Stimulated activated CD4-positive, alpha-beta T cell treated with anti-CD3 and anti-CD28 coated beads, Interleukin-4, amount 100 ng/mL, for 48 hours (primary cell): ENCODE measurements at places on chromosomes 16 and 17.

DNA sequence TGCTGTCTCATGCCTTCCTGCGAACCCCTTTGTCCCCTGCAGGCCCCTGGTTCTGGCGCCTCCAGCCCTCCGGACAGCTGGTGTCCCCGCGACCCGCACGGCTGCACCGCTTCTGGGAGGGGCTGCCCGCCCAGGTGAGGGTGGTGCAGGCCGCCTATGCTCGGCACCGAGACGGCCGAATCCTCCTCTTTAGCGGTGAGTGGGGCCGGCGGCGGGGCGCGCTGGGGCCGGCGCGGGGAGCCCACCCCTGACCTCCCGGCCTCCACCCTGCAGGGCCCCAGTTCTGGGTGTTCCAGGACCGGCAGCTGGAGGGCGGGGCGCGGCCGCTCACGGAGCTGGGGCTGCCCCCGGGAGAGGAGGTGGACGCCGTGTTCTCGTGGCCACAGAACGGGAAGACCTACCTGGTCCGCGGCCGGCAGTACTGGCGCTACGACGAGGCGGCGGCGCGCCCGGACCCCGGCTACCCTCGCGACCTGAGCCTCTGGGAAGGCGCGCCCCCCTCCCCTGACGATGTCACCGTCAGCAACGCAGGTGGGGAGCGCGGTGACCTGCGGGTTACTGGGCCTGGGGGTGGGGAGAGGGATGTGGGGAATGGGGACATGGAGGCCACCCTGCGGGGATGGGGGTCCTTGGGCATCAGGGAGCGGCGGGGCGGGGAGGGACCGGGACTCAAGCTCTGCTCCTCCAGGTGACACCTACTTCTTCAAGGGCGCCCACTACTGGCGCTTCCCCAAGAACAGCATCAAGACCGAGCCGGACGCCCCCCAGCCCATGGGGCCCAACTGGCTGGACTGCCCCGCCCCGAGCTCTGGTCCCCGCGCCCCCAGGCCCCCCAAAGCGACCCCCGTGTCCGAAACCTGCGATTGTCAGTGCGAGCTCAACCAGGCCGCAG lies 7.1 kb upstream of the IL32 start:
- DNase-seq = no peak

DNA sequence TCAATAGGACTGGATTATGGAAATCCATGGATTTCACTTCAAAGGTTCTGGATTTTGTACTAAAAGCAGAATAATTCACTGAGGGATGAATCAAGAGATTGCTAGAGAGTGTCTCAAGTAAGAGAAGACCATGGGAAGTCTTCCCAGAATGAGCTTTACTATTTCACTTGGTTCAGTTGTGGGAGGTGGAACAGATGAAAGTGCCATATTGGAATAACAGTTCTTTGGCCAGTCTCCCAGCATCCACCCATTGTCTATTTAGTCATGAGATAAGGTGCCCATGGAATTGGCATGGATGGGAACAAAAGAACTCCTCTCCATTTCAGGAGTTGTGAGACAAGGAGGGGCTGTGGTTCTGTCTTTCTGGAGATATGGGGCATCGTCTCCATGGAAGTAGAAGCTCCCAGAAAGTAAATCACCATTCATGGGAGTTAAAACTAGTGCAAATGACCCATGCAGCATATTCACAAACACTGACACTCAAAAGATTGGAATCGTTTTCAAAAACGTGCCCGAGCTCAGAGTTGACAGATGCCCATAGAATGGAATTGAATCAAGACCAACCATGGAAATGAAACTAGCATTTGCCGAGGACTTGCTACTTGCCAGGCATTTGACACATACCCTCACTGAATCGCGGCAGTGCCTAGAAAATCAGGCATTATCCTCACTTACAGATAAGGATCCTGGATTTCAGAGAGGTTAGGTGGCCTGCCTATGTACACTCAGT lies 36.2 kb upstream of the CLEC3A start:
- DNase-seq = no peak

DNA sequence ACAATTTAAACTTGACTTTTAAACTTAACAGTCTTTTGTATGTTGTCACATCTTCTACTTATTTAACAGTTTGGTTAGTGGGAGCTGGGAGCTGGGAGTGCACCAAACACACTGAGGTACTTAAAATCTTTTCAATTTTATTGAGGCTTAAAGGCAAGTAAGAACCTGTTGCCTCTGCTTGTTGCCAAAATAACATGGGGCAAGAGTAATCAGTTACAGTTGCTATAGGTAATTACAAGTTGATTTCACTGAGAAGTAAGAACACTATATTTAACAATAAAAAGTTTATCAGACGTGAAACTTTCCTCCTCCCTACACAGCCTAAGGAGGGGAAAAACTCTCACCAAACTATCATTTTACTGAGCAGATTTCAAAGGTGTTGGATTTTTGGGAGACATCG lies 135.2 kb downstream of the FTO start:
- DNase-seq = no peak

DNA sequence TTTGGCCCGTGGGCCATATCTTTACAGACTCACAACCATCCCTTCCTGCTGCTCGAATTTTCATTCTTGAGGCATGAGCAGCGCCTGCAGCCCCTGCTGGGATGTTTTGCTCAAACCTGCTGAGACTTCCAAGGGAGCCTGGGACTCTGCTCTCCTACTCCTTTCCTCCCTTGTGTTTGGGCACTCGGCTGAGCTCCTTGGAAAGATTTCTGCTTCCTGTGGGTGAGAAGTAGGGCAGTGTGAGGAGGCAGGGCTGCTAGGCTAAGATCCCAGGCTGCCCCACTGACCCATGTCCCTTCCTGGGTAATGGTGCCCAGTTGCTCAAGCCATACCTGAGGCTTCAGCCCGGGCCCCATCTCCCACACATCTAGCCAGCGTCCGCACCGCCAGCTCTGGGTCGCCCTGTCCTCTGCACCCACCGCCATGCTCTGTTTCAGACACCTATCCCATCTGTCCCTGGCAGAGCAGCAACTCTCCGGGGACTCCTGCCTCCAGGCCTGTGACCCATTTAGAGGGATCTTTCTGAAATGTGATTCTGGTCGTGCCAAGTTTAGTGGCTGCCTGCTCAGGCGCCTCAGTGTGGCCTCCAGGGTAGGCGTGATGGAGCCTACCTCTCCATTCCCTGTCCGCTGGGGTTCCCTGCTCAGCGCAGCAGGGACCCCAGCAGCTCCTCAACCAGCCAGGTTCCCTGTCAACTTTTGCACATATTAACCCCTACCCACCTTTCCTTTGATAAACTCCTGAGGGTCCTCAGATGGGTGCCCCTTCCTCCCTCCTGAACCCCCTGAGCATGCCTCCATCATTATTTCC lies 190.1 kb downstream of the CCDC182 start:
- no peak for DNase-seq

- DNase-seq = no peak
Measured at GRCh38 chr17:35537601-35538141, at the start of gene SLFN12L. TSS of gene SLFN12L (minus strand) at chr17:35537678. CDS start at chr17:35522364, 15,314 bp downstream.

DNA sequence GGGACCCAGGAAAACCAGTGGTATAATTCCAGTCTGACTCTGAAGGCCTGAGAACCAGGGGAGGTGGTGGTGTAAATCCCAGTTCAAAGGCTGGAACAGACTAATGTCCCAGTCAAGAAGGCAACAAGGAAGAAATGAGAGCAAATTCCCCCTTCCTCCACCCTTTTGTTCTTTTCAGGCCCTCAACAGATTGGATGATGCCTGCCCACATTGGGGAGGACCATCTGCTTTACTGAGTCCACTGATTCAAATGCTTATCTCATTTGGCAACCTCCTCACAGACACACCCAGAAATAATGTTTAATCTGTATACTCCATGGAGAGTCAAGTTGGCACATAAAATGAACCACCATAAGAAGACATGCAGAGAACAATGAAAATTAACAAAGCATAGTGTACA lies 61.9 kb upstream of the CRYM start:
- no peak for DNase-seq

GRCh38 chr17:50203604-50204345 lies 2.3 kb upstream of the COL1A1 start:
- no peak for DNase-seq

DNA sequence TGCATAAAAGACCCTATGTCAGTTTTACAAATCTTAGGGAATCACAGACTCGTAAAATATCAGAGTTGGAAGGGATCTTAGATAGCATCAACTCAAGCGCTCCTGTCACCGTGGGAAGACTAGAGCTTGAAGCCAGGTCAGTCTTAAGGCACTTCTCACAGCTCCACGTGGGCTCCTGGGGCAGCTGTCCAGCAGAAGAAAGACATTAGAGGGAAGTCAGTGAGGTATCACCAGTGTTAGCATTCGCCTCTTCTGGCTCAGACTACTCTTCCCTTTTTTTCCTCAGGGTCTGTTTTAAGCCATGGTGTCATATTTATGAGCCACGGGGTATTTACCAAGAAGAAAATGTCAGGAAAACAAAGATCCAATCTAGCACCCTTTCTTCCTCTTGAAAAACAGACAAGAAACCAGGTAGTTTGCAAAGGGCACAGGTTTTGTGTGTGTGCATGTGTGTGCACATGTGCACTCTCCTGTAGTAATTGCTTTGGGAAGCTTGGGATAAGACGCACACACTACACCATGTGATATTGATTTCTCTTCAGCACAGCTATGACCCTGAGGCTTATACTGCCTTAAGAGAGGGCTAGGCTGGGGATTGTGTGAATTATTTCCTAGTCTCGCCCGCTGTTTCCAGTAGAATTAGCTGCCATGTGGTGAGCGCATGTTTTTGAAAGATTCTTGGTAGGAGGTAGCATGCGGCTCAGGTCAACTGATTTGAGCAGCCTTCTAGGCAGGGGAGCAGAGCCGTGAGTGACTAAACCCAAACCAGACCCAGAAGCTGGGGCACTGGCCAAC lies 61.0 kb upstream of the ELAC2 start:
- no peak for DNase-seq

- DNase-seq = no peak
Measured at GRCh38 chr17:6578491-6578890, 22.1 kb upstream of the PITPNM3 start.

- DNase-seq = no peak
Measured at GRCh38 chr16:28943281-28943680, 7.5 kb upstream of the NFATC2IP start.

DNA sequence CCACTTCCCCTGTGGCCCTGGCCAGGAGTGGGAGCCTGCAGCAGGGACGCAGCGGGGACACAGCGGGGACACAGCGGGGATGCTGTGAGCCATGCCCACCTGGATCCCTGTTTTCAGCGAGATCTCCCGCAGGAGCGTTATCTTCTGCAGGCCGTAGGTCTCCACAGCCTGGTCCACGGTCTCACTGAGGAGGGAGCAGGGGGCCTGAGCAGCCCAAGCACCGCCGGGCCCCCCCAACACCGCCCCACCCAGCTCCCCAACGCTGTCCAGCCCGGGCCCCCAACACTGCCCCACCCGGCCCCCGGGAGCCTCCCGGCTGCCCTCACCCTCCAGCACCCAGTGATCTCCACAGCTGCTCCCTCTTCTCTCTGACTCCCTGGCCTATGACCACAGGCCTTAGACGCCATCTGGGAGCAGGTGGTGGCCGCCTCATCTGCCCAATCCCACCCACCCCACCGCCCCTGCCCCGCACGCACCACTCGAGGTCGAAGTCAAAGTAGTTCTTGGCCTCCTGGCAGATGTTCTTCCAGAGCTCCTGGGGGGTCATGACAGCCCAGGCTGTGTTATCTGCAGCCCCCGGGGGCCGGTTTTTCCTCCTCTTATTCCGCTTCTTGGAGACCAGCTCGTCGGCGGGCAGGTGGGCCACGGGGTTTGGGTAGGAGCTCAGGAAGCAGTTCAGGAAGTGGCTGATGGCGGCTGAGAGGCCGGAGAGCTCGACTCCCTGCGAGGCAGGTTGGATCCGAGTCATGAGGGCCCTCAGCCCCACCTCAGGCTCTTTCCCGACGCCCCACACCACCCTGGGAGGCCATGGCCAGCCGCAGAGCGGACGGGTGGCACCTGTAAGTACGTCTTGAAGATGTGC lies 17.0 kb downstream of the CLUH start:
- DNase-seq = no peak

- no peak for DNase-seq
Measured at GRCh38 chr17:58822148-58823050, 66.7 kb downstream of the PPM1E start.

DNA sequence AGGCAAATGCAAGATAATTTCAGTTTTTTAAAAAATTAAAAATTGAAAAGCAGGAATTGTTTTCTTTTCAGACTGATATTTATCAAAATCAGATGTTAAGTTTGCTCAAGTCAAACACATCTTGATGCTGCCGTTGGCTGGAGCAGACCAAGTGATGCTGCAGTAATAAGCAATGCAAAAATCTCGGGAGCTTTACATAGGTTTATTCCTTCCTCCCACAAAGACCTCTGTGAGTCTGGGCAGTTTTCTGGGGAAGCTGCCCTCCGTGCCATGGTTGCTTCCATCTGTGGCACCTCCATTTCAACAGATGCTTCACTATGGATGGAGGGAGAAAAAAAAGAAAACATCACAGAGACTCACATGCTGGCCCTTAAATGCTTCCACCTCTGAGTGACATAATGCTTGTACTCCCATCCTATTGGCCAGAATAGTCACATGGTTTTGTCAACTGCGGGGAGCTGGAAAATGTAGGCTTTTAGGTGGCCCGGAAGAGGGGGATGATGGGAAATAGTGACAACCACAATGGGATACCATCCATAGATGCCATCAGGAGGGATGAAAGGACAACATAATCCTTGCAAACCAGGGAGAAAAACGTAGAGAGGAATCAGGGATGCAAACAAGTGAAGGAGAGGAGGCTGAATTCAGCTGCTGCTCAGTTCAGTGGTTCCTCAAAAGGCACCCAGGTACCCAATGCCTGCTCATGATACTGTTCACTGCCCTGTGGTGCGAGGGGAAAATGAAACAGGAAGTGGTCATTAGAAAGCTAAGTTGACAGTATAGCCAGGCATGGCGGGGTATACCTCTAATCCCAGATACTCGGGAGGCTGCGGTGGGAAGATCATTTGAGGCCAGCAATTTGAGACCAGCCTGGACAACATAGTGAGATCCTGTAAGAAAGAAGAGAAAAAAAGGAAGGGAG lies 13.5 kb upstream of the ERCC4 start:
- DNase-seq = no peak

- no peak for DNase-seq
Measured at GRCh38 chr16:8878523-8878911, 3.6 kb upstream of the LITAFD start.

- no peak for DNase-seq
Measured at GRCh38 chr16:81220349-81220748, 18.1 kb upstream of the BCO1 start.

DNA sequence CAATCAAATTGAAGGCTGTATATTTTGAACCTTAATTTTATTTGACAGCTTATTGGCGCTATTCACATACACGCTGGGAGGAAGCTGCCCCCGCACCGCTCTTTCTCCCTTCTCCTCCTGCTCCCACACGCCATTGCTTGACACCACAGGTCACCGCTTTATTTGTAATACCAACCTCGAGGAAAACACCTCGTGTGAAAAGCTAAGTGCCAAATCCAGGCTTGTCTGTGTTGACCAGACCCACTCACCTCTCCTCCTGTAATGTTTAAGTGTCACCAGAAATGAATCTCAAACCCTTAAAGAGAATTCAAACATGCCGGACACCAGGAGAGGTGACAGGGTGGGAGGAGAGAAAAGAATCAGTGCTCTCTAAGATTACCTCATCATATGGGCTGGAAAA lies 331.4 kb downstream of the GRIN2A start:
- no peak for DNase-seq

DNA sequence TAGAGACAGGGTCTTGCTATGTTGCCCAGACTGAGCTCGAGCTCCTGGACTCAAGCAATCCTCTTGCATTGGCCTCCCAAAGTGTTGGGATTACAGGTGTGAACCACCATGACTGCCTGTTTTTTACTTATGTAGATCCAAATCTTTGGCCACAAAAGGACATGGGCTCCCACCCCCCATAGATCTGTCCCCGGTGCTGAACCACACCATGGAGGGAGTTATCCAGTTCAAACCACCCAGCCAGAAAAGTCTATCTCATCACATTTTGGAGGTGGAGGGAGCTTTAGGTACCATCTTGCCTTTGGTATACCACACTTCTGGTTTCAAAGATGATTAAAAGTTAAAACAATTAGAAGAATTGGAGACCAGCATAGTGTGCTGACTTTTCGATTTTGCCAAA lies 26.2 kb downstream of the SHISA9 start:
- no peak for DNase-seq
